ENCODE measurements at places on chromosomes 16 and 17. TPM values are rescaled to one million over a fixed set of nuclear protein-coding genes. Genes with fewer than 3 reads are reported as not detected.

KCNH6 gene
- total RNA-seq: not detected

TPSAB1 gene
- not detected for total RNA-seq

ADGRG1 gene
- 9.0 TPM for total RNA-seq

KCNJ18 gene
- total RNA-seq: not detected

PRPSAP2 gene
- total RNA-seq: 44.5 TPM

MPO gene
- total RNA-seq: under 0.01 TPM

TBC1D3C gene
- not detected for total RNA-seq

WFDC1 gene
- total RNA-seq: 29.6 TPM
